Suprapubic skin (tissue), 4 donors: ENCODE measurements at places on chromosomes 13 and 19. TPM values are rescaled to one million over a fixed set of nuclear protein-coding genes. Genes with fewer than 3 reads are reported as not detected.
A peak's percentile ranks its signal among the peaks of the same experiment; 100 is the strongest.

- H3K27me3 ChIP-seq: no peaks in the 10 kb centered on the region
- no peak overlapping the region for H3K4me3 ChIP-seq
- no peak for DNase-seq
- H3K36me3 ChIP-seq: no peaks in the 10 kb centered on the region
These were observed 166.4 kb downstream of the CACNA1A start for GRCh38 chr19:13339869-13340268.

DNA sequence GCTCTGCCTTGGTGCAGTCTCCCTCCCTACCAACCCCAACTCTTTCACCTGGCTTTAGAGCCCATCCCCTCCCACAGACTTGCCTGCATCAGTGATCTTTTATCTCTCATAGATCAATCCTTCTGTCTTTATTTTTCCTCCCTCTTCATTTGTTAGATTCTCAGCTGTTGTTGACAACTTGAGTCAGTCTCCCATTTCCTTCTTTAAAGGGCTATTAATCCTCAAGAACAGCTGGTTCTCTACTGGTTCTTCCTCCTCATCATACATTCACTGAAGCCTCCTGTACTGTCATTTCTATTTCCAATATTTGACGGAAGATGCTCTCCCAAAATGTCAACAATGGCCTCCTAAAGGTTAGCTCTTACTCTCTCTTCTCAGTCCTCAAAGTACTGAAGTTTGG is 408.2 kb downstream of the TBC1D4 start:
- no peak overlapping the region for H3K4me3 ChIP-seq
- DNase-seq: no peak
- no peaks in the 10 kb centered on the region for H3K27me3 ChIP-seq
- no peaks in the 10 kb centered on the region for H3K4me1 ChIP-seq

DNA sequence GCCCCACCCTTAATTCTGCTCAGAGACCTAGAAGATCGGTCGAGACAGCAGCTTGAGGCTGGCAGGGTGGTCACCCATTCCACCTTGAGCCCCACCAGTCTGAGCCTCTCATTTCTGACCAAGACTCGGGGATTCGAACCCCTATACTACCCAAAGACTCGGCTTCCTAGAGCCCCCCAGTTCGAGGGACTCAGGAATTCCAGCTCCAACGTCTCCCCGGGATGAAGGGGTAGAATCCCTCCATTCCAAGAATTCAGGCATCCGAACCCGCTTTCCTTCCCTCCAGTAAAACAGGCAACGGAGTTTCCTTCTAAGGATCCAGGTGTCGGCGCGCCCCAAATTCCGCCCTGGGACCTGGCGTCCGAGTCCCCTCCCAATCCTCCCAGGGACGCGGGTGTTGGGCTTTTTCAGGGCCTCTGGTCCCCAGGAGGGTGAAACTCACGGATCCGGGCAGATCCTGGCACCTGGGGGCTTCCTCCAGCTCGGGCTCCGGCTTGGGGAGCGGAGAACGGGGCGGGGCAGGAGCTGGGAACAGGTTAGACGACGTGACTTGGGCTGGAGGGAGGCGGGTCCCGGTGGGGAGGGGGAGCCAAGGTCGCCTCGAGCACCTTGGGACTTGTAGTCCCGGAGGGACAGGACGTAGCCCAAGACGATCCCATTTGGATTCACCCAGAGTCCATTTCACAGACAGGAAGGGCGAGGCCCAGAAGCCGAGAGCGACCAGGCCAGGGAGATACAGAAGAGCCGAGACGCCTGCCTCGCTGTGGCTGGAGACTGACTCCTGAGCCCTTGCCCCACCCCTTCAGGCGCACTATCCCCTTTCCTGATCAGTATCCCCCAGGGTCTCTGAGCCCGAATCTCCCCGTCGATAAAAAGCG is at the start of gene PPP1R13L:
Gene PPP1R13L (minus strand): TSS at position 513 of the 878 bp plus-strand sequence. CDS start 6,751 bp downstream, outside the sequence.
- DNase-seq: peak; percentile 92
- H3K27ac ChIP-seq: peak within 1 kb of the TSS; percentile 96
- peaks cover 8% of the 10 kb centered on the region for H3K36me3 ChIP-seq
- H3K4me1 ChIP-seq: peaks cover 67% of the 10 kb centered on the region
- no peaks in the 10 kb centered on the region for H3K27me3 ChIP-seq

DNA sequence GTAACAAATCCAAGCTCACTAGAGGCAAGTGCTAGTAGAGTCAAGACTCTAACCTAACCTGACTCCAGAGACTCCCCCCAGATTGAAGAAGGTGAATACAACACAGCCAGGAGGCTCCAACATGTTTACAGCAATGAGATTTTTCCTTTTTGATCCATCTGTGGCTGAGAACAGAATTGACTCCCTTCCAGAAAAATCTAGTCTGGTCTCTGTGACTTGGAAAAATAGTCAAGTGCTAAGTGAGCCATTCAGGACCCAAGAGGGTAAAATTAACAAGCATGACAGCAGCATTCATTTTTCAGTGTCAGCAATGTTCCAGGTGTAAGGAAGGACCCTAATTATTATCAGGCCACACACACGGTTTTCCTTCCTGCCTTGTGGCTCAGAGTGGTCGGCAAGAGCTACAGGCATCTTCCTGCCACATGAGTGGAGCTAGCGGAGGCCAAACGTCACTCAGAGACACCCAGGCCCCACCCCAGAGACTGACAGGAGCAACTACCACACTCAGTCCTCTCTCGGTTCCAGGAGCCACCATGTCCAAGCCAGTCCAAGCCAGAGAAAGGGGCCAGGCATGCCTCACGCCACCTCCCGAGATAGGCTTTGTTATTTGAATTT is 395.1 kb downstream of the FOXO1 start:
- DNase-seq: no peak
- no peaks in the 10 kb centered on the region for H3K27me3 ChIP-seq
- peak overlapping the region; percentile 74 for H3K27ac ChIP-seq
- H3K4me1 ChIP-seq: peaks cover 37% of the 10 kb centered on the region

- H3K27ac ChIP-seq: peak overlapping the region; percentile 34
- H3K4me1 ChIP-seq: peaks cover 29% of the 10 kb centered on the region
- no peak overlapping the region for H3K4me3 ChIP-seq
- no peaks in the 10 kb centered on the region for H3K27me3 ChIP-seq
- H3K36me3 ChIP-seq: peaks cover 9% of the 10 kb centered on the region
- DNase-seq: no peak
These were observed 15.0 kb downstream of the MYO9B start for GRCh38 chr19:17090583-17090982.

DNA sequence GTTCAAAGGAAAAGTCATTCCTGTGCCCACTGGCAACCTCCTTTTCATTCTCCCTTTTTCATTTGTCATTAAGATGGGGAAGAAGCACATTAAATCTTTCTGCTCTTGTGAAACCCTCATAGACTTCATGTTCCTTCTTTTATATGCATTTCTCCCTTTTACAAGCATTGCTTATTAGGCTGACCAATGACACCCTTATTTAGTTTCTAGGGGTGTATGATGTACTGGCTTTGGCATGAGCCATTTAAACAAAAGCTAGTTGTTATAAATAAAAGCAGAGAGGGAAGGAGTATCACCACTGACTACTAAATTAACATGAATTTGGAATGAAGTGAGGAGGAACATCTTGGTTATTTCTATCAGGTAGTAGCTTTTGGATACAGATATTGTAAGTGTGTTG is 68.2 kb upstream of the PCDH9 start:
- DNase-seq: no peak
- no peak overlapping the region for H3K4me3 ChIP-seq
- no peaks in the 10 kb centered on the region for H3K36me3 ChIP-seq
- H3K27me3 ChIP-seq: no peaks in the 10 kb centered on the region
- H3K4me1 ChIP-seq: no peaks in the 10 kb centered on the region
- no peak overlapping the region for H3K27ac ChIP-seq

- no peak overlapping the region for H3K27ac ChIP-seq
- no peaks in the 10 kb centered on the region for H3K36me3 ChIP-seq
- no peak overlapping the region for H3K4me3 ChIP-seq
- peaks cover 55% of the 10 kb centered on the region for H3K27me3 ChIP-seq
- H3K4me1 ChIP-seq: peaks cover 31% of the 10 kb centered on the region
These were observed 27.0 kb upstream of the MIER2 start for GRCh38 chr19:371501-372168.

The ADM5 gene
- 7.6 TPM for total RNA-seq

The ACER1 gene
- 22.2 TPM for total RNA-seq

The SACS gene
- total RNA-seq: 12.0 TPM
